ENCODE measurements at places on chromosomes 6 and 20.

GRCh38 chr20:18662279-18663040 lies 74.6 kb downstream of the DTD1 start:
- DNase-seq: no peak

DNA sequence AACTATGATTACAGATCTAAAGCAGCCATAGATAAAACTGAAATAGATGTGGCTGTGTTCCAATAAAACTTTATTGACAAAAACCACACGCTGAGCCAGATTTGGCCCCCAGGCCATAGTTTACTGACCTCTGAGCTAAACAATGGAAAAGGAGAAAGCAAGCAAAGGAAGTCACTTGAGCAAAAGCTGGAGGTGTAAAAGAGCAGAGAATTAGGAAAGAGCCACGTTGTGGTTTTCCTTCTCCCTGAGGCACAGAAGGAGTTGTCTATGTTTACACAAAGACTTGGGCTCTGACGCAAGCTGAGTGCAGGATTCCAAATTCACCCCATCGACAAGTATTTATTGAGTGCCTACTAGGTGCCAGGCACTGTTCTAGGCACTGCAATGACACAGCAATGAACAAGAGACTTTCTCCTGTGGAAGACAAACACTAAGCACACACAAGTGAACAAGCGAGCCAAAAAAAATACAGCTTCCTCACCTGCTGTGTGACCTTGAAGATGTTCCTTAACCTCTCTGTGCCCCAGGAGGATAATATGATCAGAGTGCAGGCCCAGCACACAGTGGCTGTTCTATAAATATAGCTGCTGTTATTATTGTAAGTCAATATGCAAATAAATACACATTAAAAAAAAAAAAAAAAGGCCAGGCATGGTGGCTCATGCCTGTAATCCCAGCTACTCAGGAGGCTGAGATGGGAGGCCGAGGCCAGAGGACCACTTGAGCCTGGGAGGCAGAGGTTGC lies 75.4 kb upstream of the PTPN1 start:
- DNase-seq: no peak

DNA sequence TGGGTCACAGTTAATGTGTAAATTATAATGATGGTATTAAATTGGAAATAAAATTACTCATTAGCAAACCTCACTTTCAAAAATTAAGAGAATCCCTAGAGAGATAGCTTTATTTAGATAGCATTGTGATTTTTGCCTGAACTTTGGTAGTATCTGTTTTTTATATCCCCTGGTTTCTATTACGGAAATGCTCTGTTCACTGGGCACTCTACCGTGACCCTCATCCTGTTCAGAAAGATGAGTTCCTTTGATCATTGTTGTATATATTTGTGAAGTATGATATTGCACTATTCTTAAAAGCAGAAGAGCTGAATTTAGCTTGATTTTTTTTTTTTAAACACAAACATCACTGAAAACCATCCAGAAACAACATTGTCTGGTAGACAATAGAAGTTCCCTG lies 1143.8 kb upstream of the MAP3K7 start:
- no peak for DNase-seq

- no peak for DNase-seq
Measured at GRCh38 chr6:25193460-25194171, 85.6 kb upstream of the CARMIL1 start.

- DNase-seq: no peak
Measured at GRCh38 chr6:130928158-130928912, 101.1 kb downstream of the SMLR1 start.

- no peak for DNase-seq
Measured at GRCh38 chr6:146574211-146574610, 24.6 kb upstream of the ADGB start.

GRCh38 chr6:42045538-42046460 lies 4.5 kb upstream of the TAF8 start:
- no peak for DNase-seq

- DNase-seq: no peak
Measured at GRCh38 chr6:139149383-139149782, 14.5 kb downstream of the HECA start.

- no peak for DNase-seq
Measured at GRCh38 chr6:158000530-158001307, 19.1 kb downstream of the SYNJ2 start.

DNA sequence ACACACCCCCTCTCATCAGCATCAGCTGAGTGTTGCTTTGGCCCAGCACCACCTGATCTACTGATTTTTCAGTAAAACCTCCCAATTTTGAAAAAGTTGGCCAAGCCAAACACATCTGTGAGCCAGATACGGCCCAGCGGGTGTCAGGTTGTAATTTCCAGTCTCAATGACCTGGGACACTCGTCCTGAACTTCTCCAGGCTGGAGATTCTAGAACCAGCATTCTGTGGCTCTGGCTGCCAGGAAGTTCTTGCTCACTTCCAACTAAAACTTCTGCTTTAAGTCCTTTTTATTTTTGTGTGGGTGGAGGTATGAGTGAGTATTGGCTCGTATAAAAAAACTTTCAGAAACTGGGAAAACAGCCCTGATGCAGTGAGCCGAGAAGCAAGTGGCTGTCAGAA lies 5.1 kb downstream of the KIAA1755 start:
- DNase-seq: no peak

GRCh38 chr6:47241742-47242482 lies 67.8 kb downstream of the TNFRSF21 start:
- no peak for DNase-seq

GRCh38 chr6:158521759-158522158 lies 38.1 kb upstream of the TMEM181 start:
- DNase-seq: no peak

GRCh38 chr6:474453-475185 lies 83.1 kb downstream of the IRF4 start:
- no peak for DNase-seq

- no peak for DNase-seq
Measured at GRCh38 chr6:73558624-73559398, 38.0 kb upstream of the EEF1A1 start.

GRCh38 chr6:22737331-22737730 lies 168.0 kb downstream of the HDGFL1 start:
- DNase-seq: no peak

GRCh38 chr6:148557796-148558321 lies 189.0 kb upstream of the UST start:
- DNase-seq: no peak

DNA sequence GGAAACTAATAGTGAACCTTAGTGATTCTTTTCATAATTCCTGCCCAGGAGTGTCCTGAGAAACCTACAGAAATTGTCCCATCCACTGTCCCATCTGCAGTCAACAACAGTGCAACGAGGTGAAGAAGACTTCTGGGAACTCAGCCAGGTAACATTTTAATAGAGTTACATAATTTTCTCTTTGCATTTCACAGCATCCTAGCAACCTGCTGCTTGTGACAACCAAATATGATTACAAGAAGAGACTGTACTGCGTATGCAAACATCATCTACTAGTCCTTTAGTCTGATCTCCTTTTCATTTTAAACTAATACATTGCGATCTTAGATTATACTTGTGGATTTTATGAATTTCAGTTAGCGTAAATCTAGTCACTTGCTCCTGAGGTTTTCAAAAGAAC lies 951.6 kb downstream of the TFAP2A start:
- no peak for DNase-seq

GRCh38 chr6:44116641-44117382 lies 10.4 kb downstream of the MRPL14 start:
- no peak for DNase-seq

GRCh38 chr6:35400901-35401311 lies 51.2 kb upstream of the FANCE start:
- no peak for DNase-seq

GRCh38 chr20:57998276-57998675 lies 230.2 kb downstream of the ANKRD60 start:
- DNase-seq: no peak

DNA sequence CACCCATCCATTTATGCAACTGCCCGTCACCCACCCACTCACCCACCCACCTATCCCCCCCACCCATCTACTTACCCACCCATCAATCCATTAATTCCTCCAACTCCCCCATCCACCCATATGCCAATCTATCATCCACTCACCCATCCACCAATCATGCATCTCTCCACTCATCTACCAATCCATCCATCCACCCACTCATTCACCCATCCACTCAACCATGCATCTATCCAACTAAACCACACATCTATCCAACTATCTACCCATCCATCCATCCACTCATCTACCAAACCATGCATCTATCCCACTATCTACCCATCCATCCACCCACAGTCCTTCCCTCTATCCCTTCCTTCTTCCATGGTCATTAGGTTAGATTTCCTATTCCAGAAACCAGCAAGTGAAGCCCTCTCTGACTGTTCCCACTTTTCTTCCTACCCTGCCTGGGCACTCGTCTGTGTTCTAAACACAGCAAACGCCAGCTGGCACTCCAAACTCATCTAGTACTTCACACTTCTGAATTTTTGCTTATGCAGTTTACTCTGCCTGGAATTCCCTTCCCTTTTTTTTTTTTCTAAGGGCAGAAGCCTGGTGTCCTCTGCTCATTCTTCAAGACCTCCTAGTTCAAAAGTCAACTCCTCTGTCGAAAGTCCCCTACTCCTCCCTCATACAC lies 43.1 kb downstream of the ARHGAP40 start:
- no peak for DNase-seq

DNA sequence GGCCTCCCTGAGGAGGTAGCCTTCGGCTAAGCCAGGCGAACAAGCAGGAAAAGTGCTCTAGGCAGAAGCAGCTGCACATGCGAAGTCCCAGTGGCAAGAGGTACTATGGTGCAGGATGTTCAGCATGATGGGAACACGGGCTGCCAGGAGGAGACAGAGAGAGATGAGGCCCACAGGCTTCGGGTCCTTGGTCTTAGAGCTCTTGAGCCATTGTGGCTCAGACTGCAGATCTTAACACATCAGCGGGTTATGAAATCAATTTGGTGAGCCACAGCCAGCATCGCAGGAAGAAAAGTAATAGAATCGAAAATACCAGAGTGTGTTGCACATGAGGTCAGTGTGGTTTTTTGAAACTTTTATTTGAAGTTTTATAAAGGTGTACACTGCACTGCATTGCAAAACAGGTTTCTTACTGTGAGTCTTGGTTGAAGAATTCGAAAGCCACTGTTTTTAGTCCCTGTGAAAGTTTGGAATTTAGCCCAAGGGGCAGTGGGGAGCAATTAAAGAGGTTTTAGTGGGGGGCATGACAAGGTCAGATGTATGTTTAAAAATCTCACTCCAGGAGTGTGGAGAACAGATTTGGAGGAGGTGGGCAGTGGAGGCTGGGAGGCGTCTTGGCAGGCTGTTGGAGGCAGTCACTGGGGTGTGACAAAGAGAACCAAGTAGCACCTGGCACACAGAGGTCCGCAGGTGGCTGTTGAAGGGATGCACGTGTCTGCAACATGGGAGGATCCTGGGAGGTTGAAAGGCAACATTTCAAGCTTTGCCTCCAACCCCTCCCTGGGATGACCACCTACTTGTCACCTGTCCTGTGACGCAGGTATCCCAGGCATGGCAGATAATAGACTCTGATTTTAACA lies 69.3 kb downstream of the EYA2 start:
- DNase-seq: no peak

- no peak for DNase-seq
Measured at GRCh38 chr6:144292372-144292771, 7.2 kb downstream of the UTRN start.

GRCh38 chr20:10369723-10370090 lies 64.3 kb downstream of the MKKS start:
- no peak for DNase-seq

- no peak for DNase-seq
Measured at GRCh38 chr6:45377043-45377553, 636 bp downstream of the SUPT3H start.

GRCh38 chr6:39892490-39893129 lies 41.7 kb downstream of the MOCS1 start:
- no peak for DNase-seq

DNA sequence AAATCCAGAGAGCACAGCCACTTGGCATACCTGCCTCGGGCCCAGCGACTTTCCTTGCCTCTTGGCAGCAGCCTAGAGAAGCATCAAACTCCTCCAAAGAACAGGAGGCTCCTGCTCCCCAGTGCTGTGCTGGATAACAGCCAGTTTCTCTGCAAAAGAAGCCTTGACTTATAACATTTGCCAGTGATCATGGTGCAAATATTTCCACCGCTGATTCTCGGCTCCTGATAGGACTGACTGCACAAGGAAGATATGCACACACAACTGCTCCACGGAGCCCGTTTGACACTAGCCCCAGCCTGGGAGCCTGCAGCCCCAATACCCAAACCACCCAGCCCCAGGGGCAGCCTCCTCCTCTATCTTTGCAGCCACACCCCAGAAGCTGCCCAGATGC lies 17.5 kb downstream of the ACSS1 start:
- DNase-seq: no peak

GRCh38 chr6:44251576-44252524 lies 4.9 kb downstream of the HSP90AB1 start:
- no peak for DNase-seq

- DNase-seq: no peak
Measured at GRCh38 chr6:91299544-91300491, 712.9 kb upstream of the MAP3K7 start.

- DNase-seq: no peak
Measured at GRCh38 chr20:45049904-45050471, 50.9 kb downstream of the KCNS1 start.

- no peak for DNase-seq
Measured at GRCh38 chr6:67642582-67642981, 992.5 kb upstream of the ADGRB3 start.

DNA sequence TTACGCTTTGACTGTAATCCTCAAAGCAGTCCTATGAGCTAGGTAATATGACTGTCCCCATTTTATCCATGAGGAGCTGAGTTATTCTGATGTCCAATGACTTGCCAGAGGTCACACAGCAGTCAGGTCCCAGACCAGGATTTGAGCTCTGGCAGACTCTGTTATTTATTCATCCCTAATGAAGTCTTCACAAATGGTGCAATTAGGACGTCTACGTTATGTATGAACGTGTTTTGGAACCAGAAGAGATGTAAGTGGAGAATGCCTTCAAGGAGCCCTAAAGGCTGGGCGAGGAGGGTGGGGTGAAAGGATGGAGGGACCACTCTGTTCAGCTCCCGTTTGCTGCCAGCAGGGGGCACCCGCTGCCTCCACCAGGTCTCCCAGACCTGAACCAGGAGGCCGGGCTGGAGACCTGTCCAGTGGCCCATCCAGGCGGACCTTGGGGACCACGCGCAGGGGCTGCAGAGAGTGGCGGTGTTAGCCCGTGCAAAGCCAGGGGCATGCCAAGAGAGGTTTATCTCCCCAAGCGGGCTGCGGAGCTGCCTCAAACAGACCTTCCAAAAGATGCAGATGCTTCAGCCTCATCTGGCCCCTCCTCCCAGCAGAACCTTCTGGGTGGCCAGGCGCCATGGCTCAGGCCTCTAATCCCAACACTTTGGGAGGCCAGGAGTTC lies 15.2 kb upstream of the ZNF335 start:
- peak; percentile 81 for DNase-seq

DNA sequence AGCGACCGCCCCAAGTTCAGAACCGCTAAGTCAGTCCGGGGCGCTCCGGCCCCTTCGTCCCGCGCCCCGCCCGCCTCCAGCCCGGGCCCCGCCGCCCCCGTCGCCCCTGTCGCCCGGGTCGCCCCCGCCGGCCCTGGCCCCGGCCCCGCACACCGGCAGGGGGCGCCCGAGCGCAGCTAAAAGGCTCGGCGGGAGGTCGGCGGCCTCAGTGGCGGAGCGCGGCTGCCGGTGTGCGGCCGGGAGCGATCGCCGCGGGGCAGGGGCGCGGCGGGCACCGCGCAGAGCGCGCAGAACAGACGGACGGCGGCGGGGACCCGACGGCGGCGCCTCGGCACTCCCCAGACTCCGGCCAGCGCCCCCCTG lies at the start of gene FNDC1:
Gene FNDC1 (plus strand): TSS at position 208 of the 363 bp plus-strand sequence. CDS start 197 bp downstream, outside the sequence.
- DNase-seq: no peak

Measured in NCI-H1930 (cell line).